ENCODE measurements at places on chromosomes 5 and 9.

GRCh38 chr9:693201-694091 lies 148.1 kb upstream of the DMRT1 start:
- DNase-seq = no peak

- no peak for DNase-seq
Observed at GRCh38 chr5:92504346-92504745, 1076.7 kb downstream of the NR2F1-AS1 start.

DNA sequence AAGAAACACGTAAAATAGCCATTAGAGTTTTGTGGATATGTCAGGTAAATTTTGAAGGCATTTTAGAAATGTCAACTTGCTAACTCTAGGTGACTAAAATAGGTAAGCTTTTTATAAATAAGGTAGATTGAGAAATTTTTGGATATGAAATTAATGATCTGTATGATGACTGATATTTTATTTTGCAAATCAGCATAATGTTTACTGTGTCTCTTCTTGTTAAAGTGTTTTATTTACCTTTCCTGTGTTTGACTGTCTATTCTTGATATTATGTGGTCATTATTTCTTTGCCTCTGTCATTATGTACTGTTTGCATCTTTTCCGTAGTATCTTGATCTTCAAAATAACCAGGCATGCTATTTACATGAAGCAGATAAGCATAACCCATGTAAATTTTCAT lies 58.4 kb downstream of the ZCCHC7 start:
- no peak for DNase-seq

DNA sequence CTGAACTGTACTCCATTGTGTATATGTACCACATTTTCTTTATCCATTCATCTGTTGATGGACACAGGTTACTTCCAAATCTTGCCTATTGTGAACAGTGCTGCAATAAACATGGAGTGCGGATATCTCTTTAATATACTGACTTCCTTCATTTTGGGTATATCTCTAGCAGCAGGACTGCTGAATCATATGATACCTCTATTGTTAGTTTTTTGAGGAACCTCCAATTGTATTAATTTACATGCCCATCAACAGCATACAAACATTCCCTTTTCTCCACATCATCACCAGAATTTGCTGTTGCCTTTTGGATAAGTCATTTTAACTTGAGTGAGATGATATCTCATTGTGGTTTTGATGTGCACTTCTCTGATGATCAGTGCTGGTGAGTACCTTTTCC lies 81.8 kb upstream of the FAM120A start:
- DNase-seq = no peak

DNA sequence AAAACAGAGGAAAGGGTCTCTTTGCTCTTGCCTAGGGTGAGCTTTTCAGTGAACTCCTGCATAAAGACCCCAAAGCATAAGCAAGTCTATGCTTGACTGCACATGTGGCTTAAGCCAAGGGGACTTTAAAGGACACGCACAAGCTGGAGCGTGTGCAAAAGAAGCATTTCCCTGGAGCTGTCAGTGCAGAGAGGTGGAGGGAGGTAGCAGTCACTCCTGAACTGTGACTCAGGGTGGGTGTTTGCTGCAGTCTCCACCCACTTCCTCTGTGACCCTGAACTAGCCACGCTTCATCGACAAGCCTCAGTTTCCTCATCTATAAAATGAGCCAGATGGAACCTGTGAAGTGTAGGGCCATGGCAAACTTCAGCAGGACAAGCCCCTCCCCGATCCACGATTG lies 72.4 kb downstream of the PDZD2 start:
- no peak for DNase-seq

GRCh38 chr9:128550770-128551656 lies 1.4 kb upstream of the SPTAN1 start:
- no peak for DNase-seq

- DNase-seq = no peak
Observed at GRCh38 chr5:124584991-124585715, 161.3 kb downstream of the ZNF608 start.

DNA sequence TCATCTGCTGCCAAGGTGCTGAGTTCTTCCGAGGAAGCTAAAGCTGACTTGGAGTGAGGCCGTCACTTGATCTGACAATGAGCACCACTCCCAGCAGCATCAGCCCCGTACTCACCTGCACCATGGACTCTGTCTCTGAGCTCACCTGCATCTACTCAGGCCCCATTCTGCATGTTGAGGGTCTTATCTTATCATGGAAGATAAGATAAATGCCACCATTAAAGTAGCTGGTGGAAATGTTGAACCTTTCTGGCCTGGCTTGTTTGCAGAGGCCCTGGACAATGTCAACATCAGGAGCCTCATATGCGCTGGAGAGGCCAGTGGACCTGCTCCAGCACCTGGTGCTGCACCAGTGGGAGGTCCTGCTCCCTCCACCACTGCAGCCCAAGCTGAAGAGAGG lies 35.0 kb upstream of the HMGCS1 start:
- DNase-seq = no peak

DNA sequence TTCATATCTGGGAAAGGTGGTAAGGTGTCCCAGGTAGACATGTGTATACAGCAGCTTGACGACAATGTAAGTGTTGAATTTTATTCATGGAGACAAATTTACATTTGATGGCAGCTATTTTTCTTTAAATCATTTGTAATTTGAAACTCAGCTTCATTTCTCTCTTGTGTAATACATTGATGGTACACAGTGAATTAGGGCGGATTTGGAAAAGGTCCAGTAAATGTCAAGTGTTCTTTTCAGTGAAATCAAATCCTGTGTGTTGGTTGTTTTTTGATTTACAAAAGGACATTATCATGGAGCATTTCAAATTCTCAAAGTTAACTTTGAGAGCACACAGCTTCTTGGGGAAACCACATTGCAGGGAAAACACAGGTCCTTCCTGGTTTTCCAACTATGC lies 30.0 kb upstream of the PCSK1 start:
- no peak for DNase-seq

DNA sequence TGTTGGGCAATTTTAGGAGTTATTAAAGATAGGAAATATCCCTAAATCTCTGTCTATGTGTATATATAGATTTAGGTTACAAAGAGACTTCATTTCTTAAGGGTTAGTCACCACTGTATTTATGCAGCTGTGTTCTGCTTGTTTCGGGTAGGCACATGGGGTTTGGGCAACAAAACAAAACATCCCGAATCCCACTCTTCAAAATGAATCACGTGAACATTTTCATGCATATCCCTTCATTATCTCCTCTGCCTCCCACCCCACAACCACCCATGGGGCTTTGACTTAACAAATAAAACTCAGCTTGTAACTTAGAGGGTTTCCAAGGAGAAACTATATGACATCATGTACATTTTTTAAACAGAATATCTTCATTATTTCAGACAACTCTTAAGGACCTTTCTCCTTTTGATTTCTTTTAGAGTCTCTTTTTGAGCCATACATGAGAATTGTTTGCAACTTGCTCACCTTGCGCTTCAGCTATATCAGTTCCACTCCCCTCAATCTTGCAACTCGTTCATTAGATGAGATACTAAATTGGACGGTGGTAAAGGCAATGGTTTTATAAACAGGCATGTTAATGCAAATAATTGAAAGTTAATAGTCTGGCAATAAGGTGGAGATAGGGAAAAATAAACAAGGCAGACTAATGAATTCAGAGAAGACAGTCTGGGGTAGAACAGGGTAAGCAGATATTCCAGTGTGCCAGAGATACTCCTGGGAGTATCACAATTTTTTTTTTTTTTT lies 136.7 kb downstream of the CD180 start:
- no peak for DNase-seq

DNA sequence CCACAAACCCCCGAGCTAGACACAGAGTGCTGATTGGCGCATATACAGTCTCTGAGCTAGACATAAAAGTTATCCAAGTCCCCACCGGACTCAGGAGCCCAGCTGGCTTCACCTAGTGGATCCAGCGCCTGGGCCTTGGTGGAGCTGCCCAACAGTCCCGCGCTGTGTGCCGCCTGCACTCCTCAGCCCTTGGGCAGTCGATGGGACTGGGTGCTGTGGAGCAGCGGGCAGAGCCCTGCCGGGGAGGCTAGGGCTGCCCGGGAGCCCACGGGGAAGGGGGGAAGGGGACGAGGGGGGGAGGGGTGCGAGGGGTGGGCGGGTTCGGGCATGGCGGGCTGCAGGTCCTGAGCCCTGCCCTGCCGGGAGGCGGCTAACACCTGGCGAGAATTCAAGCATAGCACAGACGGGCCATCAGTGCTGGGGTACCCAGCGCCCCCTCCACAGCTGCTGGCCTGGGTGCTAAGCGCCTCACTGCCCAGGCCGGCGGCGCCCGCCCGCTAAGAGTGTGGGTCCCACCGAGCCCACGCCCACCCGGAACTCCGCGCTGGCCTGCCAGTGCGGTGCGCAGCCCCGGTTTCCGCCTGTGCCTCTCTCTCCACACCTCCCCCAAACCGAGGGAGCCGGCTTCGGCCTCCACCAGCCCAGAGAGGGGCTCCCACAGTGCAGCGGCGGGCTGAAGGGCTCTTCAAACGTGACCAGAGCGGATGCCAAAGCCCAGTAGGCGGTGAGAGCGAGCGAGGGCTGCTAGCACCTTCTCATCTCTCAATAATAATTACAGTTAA lies 391.2 kb upstream of the NUDT12 start:
- no peak for DNase-seq

DNA sequence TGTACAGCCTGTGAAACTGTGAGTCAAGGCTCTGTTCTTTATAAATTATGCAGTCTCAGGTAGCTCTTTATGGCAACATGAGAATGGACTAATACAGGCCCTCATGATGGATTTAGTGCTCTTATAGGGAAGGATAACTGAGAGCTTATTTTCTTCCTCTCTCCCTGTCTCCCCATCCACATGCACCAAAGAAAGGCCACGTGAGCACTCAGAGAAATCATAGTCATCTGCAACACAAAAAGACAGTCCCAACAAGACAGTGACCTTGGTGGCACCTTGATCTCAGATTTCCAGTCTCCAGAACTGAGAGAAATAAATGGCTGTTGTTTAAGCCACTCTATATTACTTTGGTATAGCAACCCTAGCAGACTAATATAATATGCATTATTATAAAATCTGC lies 2133.6 kb upstream of the ACO1 start:
- DNase-seq = no peak

GRCh38 chr5:13045897-13046551 lies 898.5 kb downstream of the DNAH5 start:
- DNase-seq = no peak

DNA sequence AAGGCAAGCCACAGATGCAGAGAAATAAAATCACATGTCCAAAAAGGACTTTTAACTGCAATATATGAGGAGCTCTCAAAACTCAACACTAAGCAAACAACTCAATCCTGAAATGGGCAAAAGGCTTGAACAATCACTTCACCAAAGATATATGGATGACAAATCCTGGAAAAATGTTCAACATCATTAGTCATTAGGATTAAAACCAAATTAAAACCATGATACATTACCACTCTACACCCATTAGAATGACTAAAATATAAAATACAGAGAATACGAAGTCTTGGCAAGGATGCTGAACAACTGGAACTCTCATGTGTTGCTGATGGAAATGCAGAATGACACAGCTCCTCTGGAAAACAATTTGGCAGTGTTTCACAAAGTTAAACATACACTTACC lies 277.4 kb downstream of the TLE1 start:
- no peak for DNase-seq

DNA sequence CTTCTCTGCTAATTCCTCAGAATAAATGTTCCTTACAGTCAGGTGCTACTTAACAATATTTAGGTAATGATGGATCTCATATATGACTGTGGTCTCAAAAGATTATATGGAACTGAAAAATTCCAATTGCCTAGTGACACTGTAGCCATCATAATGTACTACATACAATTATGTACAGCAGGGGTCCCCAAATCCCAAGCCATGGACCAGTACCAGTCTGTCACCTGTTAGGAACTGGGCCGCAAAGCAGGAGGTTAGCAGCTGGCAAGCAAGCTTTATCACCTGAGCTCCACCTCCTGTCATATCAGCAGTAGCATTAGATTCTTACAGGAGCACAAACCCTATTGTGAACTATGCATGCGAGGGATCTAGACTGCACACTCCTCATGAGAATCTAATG lies 69.6 kb downstream of the NR2F1-AS1 start:
- DNase-seq = no peak

DNA sequence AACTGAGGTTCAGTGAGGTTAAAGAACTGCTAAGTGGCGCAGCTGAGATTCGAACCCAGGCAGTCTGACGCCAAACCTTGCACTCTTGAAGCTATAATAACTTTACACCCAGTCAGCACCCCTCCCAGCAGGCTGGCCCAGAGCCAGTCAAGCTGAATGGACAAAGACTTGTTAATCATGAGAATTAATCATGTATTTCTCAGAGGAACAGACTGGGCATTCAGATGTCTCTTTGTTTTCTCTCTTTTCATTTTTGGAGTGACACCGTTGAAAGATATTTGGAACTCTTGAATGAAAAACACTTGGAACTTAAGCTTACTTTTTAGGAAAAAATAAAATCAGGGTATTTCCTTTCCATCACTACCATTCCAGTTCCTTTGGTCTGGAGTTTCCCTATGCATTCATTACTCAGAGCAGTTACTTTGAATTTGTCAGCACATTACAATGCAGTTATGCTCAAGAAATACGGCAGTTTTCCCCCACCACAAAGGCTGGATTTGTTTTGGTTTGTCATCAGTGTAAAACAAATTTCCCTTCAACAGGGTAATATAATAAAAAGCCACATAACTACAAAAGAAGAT lies 22.6 kb upstream of the MAMDC2 start:
- no peak for DNase-seq

DNA sequence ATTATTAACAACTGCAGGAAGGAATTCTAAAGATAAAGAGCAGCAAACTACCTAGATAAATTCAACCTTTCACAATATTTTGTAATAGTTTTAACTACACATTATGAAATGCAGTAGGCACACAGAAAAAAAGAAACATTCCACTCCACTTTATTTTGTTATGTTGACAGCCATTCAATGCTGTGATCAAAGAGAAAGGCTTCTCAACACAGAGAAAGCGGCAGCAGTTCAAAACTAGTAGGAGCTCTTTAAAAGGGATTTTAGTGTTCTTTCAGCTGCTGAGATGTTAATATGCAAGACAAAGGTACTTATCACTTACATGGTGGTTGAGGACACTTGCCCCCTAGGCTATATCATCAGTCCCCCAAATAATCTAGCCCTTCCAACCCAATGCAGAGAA lies 11.6 kb downstream of the CEMIP2 start:
- no peak for DNase-seq

DNA sequence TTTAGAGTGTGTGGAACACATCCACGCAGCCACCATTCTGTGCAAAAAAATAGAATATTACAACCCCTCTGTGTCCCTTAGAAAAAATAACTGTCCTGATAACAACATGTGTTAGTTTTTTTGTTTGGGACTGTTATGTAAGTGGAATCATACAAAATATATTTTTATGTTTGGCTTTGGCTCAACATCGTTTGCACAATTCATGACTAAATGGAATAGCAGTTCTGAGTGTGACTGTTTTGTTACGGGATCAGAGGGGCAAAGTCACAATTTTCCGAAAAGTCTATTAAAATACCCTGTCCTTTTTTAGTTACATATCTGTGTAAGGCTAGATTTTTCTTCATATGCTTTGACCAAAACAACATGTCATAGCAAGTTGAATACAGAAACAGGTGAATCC lies 12.8 kb downstream of the MTREX start:
- no peak for DNase-seq

- no peak for DNase-seq
Observed at GRCh38 chr9:120765910-120766425, 27.2 kb downstream of the FBXW2 start.
